ENCODE measurements at places on chromosomes 12 and 14.
A peak's percentile ranks its signal among the peaks of the same experiment; 100 is the strongest.

DNA sequence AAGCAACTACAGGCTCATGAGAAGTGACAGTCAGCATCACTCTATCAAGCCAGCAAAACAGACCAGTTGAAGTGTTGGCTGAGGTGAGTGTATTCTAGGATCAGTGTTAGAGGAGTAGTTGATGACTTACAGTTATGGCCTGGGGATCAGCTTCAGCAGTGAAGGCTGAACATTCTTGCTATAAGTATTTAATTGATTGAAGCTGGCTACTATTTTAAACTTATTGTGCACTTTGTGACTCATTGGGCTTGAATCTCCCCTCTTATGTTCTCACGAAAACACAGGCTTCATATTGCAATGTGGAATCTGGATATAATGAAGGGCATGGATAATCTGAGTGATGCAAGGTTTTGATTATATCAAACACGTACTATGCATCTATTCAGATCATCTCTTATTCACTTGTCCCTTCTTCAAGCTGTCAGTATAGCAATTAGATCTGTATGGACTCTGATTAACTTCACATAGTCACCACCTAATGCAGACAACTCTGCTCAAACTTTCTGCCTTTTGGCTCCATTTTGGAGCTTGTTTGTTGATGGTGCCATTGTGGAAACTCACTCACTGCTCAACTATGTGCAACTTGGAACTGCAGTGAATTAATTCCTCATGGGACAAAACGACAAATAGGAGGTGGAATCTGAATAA, 309.2 kb downstream of the SLC16A7 start:
- no peak for DNase-seq

DNA sequence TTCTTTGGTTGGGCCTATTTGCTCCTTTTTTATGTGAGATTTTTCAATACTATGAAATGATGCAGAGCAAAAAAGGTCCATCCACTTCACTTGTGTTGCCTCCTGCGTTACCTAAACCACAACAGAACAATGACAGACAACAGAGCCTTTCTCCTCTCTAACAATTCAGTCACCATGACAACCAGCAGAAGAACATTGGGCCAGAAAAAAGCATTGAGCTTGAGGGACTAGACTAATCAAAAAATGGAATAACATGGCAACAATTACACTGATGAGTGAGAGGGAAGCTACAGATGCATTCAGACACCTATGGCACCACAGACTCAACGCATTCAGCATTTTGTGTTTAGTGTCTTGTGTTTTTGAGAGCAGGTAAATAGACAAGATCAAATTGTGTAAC, 44.6 kb upstream of the PTCSC3 start:
- no peak for DNase-seq

DNA sequence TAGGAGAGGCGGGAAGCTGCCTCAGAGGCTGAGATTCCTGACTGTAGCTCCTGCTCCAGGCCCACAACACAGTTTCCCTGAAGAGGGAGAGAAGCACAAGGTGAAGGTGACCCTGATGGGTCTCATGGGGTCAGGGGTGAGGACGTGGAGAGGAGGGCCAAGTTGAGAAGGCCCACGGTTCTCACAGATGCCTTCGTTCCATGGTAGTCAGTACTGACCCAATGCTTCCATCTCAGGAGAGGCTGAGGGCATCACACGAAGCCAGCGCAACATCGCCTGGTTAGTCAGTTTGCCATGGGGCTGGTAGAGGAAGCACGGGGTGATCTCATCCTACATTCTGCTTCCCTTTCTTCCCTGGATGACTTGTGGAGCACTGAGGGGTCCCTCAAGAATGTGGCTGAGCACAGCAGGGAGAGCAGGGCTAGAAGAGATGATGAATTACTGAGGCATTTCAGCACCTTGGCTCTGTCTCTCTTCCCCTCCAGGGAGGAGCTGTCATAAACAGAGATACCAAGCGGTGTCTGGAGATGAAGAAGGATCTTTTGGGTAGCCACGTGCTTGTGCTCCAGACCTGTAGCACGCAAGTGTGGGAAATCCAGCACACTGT, 51.9 kb downstream of the GALNT8 start:
- DNase-seq, result no peak

DNA sequence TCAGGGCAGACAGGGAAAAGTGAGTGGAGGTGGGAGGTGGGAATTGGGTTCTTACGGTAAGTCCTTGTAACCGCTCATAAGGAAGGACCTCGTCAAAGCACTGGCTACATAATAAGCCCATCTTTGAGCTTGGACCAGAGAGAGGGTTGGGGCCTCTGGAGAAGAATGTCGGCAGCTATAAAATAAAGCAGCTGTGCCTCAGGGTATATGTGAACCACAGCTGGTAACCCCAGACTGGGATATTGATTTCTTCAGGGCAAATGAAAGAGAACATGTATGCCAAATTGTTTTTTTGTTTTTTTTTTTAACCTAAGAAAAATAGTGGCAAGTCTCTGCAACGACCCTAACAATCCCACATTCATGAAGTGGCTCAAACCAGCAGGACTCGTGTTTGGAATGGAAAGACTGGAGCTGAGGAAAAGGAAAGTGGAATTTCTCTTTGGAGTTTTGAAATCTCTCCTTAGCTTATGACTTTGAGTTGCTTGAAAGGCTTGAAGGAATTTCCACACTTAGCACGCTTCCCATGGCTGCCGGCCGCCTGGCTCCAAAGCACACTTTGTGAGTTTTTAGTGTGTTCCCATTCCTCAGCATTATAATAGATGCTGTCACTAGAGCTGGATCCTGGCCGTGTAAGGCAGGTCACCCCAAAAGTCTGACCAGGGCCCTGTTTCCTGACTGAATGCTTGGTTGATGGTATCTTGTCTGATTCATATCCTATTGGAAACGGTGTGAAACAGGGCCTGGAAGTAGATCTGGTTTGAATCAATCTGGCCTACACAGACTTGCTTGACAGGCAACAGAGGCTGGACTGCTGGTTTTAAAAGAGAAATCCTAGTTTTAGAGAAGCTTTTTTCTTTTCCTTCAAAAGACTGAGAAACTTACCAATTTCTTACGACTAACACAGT, 244.7 kb downstream of the MSRB3 start:
- DNase-seq, result no peak

- DNase-seq, result no peak
These were observed 42.1 kb upstream of the DICER1 start for GRCh38 chr14:95199298-95199983.

- DNase-seq, result no peak
These were observed 3.4 kb downstream of the GPR84 start for GRCh38 chr12:54360717-54361456.

DNA sequence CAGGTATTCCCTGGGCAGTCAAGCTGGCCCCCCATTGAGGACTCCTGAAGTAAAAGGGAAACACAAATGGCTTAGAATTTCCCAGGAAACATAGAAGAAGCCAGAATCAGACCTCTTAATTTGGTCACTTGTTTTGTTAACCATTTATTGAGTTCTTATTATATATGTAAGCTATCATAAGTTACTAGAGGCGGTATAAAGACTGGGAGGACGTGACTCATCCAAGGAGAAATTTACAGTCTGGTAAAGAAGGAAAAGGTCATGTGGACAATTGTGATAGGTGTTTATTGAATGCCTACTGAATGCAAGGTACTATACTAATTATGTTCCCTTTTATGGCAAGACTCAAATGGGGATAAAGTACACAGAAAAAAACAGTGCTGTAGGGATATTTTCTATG, 146.7 kb downstream of the DYRK2 start:
- DNase-seq, result no peak

- no peak for DNase-seq
These were observed 256.2 kb upstream of the DDHD1 start for GRCh38 chr14:53409289-53409688.

DNA sequence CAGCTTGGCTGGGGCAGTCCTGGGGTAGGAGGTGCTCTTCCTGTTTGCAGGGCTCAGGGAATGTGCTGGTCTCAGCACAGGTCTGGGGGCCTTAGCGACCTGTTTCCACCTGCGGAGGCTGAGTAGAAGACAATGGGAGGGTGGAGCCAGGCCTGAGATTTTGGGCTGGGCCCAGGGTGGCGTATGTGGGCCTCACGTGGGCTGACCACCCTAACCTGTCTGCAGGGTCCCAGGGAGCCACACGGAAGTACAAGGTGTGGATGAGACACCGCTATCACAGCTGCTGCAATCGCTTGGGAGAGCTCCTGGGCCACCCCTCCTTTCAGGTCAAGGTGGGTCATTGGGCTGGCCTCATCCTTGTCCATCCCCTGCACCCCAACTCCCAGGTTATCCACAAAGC, 1.1 kb downstream of the NOC4L start:
- no peak for DNase-seq

GRCh38 chr12:116508145-116509121, 50.7 kb upstream of the MAP1LC3B2 start:
- DNase-seq, result peak; percentile 20

GRCh38 chr14:65297744-65298143, 114.8 kb upstream of the FUT8 start:
- no peak for DNase-seq

- DNase-seq, result peak; percentile 3
These were observed 774 bp upstream of the MANSC4 start for GRCh38 chr12:27780612-27781408.

DNA sequence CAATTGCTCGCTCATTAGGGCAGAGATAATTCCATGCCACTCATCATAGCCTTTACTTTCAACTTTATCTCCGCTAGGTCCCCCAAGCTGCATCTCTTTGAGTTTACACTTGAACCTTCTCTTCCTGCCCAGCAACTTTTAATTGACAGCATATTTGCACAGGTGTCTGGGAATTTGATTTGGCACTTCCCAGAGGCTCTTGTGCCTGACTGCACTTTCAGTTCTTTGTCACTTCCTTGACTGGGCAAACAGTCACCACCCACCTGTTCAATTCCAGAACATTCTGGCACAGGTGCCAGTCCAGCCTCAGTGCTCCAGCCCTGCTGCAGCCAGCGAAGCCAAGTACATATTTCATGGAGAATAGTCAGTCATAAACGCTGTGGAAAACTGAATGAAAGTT, 110.1 kb upstream of the LRIG3 start:
- no peak for DNase-seq

DNA sequence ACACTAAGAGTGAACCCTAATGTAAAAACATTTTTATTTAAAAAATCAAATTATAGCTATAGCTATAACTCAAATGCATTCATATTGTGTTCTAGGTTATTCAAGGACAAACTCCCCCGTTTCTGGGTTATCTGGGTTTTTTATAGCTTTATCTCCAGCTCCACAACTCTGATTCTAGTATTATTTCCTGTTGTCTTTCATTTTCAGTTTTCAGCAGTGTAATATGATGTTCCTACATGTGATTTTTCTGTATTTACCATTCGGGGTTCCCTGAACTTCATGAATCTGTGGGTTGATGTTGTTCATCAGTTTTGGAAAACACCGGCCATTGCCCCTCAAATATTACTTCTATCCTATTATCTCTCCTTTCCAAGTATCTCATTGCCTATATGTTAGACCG, 221.9 kb upstream of the FOXN3 start:
- DNase-seq, result no peak

- no peak for DNase-seq
These were observed 95.2 kb downstream of the RASSF9 start for GRCh38 chr12:85741046-85741445.

- no peak for DNase-seq
These were observed 40.9 kb downstream of the SLC4A8 start for GRCh38 chr12:51465491-51465890.

DNA sequence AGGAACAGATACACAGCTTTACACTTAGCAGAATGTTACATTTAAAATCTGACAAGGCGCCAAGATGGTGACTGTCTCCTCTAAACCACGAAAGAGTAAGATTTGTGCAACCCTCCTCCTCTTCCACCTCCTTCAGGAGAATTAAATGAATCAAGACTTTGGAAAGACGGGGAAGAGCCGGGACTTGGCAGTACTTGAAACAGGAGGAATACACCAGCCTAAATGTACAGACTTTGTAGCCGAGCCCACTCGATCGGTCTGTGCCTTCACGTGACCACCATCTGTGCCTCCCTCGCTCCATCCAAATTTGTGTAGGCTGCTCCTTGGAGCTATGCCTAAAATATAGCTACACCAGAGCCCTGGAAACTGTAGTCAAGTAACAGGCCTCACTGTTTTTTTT, 38.3 kb downstream of the SSPN start:
- DNase-seq, result no peak

DNA sequence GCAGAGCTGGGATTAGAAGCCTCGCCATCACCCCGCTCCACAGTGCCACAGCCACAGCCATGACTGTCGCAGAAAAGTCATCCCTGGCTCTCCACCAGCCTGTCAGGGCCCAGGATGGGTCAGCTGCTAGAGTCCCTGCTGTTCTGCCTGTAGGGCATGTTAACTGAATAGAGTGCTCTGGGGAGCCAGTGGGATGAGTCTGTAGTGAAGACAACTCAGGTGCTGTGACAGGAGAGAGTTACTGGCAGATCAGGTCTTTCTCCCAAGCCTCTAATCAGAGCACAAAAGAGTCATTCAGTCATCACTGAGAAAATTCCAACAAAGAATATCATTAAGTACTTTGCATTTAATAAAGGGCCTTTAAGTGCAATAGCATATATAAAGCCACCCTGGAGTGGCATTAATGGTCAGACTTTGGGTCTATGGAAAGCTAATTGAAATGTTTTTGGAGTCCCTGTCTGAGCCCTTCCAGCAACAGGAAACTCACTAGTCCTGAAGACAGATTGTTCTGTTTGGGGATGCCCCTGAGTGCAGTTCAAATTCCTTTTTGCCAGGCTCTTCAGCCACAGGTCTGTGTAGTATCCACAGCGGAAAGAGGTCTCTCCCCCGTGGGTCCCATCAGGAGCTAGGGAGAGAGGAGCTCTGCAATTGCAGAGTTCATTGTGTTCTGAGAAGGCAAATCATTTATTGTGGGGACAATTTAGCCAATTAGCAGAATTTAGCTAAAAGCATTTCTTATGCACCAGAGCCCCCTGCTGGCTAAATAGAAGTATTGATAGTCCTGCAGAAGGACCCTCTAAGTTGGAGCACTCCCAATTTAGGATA, 45.2 kb upstream of the C14orf132 start:
- no peak for DNase-seq

DNA sequence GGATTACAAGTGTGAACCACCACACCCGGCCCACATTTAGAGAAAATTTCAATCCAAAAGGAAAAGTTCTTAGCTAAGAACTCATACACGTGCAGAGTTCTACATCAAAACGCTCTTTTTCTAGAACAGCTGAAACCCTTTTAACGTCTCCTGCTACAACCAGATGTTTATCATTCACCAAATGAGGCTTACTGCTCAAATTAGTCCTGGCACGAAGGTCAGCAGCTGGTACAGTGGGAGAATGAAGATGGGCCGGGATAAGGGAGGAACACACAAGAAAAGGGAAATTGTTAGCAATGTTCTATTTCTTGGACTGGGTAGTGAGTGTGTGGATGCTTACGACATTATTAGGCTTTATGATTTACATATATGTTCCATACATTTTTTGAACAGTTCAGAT, 37.2 kb downstream of the PRKAB1 start:
- DNase-seq, result no peak

GRCh38 chr14:99137913-99138571, 134.0 kb downstream of the BCL11B start:
- DNase-seq, result no peak

DNA sequence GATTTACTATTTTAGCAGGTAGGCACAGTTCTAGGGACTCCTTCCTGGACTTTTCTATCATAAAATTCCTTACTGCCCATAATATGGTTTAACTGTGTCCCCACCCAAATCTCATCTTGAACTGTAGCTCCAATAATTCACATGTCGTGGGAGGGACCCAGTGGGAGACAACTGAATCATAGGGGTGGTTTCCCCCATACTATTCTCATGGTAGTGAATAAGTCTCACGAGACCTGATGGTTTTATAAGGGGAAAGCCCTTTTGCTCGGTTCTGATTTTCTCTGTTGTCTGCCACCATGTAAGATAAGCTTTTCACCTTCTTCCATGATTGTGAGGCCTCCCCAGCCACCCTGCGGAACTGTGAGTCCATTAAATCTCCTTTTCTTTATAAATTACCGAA, 10.0 kb upstream of the ETV6 start:
- no peak for DNase-seq

GRCh38 chr14:96466918-96467317, 35.3 kb upstream of the PAPOLA start:
- DNase-seq, result no peak
